ENCODE measurements at places on chromosomes 1 and 21.

DNA sequence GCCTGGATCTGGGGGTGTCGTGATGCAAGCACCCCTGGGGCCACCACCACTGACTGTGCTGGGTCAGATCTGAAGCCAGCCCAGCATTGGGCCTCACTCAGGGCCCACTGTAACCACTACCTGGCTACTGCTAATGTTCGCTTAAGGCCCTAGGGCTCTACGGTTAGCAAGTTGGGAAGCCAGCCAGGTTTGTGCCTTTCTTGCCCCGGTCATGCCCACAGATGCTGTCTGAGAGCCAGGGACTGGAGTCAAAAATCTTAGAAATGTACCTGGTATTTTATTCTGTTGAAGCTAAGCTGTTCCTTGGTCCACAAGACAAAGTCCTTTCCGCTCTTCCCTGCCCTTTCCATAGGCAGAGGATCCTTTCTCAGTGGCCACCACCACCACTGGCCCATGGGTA is 15.2 kb upstream of the FCRL3 start:
- DNase-seq, result no peak

DNA sequence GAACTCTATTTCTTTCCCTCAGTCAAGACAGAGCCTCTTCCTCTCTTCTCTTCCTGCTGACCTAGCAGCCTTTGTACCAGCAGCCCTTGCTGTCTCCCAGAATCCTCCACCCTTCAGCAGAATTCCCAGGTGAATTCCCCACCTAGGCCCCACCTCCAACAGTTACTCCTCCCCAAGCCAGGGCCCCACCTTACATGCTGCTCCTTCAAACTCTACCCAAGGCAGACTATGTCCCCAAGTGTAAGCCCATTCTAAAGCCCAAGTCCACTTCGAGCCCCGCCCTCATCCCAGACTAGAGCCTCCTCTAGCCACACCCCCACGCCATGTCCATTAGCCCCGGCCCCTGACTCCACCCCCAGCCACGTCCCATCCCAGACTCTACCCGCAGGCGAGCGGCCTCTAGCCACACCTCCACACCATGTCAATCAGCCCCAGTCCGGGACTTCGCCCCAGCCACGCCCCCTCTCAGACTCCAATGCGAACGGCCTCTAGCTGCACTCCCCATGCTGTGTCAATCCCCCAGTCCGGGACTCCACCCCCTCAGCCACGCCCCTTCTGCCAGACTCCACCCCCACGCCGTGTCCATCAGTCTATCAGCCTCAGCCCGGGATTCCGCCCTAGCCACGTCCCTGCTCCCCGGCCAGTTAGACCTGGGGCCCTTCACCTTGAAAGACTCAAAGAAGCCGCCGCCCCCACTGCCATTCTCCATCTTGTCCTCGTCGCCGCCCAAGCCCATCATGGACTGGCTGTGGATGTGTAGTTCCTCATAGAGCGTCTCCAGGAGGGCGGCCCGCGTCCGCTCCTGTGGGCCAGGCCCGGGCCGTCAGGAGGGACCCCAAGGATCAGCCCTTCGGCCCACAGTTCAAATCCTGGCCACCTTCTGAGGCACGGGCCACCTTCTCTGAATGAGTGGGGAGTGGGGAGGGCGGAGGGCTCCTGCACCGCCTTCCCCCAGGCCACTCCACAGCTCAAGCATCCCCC is 61.3 kb downstream of the RAP1GAP start:
- DNase-seq, result no peak

DNA sequence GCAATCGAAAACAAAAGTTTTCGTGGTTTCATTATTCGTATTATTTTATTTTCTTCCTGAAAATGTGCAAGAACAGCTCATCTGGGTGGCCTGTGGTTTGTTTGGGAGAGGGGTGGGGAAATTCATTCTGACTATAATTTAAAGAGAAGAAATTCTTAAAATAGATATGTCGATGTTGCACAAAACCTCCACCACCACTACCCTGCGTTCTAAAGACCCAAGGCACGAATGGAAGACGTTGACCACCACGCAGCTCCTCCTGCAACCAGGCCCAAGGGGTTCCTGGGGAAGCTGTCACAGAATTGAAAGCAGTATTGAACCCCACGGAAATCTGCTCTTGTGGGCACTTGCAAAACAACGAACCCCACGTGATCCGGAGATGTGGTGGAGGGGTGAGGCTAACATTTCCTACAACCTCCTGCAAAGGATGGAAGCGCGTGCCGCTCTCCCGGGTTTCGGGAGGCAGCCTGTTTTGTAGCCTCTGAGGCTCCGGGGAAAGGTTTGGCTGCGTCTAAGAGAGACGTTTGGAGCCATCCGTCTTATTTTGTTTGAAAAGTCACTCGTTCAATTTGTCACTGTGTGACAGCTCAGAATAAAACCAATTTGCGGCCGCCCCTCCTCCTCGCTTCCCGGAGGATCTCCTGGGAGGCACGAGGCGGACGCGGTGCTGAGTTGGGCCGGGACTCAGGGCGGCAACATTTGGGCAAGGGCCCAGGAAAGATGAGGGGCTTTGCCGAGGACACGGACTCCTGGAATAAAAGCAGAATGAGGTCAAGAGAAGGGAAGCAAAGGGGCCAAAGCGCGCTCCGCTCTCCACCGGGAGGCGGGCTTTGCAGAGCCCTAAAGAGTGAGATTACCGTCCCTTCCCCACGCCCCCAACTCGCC is 810 bp upstream of the HLX start:
- no peak for DNase-seq

GRCh38 chr1:186104459-186104858 is 270.6 kb downstream of the TPR start:
- DNase-seq, result no peak

GRCh38 chr1:186454981-186455380 is 5.9 kb downstream of the PDC start:
- DNase-seq, result no peak

DNA sequence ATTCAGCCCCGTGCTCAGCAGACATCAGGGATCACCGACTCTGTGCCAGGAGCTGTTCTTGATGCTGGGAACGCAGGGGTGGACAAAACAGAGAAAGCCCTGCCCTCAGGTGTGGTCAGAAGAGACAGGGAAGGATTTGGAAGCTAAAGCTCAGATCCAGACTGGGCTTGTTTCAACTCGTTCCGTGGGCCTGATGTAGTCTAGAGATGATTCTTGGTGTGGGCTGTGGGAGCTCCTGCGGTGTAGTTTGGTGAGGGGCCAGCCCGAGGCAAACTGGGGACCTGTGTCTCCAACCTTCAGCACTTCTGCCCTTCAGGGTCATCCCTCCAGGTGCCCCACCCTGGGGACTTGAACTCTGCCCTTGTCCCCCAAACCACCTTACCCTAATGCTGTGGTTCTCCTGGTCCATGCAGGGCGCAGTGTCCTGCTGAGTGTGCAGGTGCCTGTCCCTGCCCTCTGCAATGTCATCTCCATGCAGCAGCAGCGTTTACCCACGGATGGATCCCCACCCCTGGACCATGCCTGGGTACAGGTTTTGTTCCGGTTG is 17.3 kb upstream of the ABCG1 start:
- DNase-seq, result no peak

DNA sequence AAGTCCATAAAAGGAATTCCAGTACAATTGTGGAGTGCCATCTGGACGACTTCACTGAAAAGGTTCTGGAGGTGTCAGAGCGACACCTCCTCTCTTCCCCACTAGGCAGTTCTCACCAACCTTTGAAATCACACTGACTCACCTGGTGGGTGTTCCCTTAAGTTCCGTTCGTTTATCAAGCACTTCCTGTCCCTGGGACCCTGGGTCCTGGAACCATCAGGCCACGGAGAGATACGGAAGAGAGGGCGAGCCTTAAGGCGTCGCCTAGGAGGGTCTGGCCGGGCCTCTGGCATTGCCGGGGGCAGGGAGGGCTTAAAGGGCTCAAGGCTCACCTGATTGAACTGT is 317 bp downstream of the SPAG17 start:
- no peak for DNase-seq

GRCh38 chr1:12712929-12713328 is 3.0 kb upstream of the AADACL3 start:
- no peak for DNase-seq

DNA sequence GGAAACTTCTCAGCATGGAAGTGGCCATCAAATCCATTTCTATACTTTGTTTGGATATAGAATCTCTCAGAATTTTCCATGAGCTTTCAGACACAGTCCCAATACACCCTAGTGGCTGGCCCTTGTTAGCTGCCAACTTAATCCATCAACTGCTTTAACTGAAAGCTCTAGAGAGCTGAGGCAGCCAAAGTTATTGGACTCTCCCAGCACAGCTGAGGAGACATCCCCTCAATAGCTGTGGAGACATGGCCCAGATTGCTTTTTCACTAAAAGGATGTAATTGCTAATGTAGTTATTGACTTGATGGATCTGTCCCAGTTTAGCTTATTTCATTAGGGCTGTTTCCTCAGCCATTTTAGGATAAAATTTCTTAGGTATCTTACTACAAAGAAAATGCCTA is 94.8 kb upstream of the PRMT6 start:
- peak; percentile 26 for DNase-seq

- DNase-seq, result peak; percentile 88
These were observed 67.8 kb upstream of the FGGY start for GRCh38 chr1:59229138-59229537.

DNA sequence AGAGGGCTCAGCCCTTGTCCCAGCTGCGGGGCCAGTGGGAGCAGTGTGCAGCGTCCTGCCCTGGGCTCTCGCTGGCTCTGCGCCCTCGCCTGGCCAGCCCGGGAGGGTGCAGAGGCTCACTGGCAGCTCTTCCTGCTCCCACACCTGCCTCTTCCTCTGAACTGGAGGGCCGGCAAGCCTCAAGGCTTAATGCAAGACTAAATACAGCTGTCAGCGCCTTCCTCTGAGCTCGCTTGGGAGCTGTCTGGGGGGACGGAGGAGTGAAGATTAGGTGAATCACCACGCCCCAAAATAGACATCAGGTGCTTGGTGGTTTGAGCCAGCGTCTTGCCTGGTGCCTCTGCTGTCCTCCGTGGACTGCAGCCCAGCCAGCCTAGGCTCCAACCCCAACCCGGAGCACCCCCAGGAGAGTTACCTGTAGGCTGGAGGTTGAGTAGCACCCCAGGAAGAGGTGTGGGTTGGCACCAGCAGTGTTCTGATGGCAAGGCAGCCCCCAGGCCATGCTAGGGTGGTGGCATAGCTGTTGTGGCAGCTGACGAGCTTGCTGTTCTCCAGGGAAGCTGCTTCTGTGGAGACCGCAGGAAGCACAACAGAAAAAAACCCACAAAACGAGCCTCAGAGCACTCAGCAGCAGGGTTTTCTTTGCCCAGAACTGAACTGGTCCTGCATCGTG is 36.9 kb downstream of the UMODL1 start:
- no peak for DNase-seq

GRCh38 chr1:245260110-245260882 is 105.5 kb downstream of the KIF26B start:
- DNase-seq, result no peak

DNA sequence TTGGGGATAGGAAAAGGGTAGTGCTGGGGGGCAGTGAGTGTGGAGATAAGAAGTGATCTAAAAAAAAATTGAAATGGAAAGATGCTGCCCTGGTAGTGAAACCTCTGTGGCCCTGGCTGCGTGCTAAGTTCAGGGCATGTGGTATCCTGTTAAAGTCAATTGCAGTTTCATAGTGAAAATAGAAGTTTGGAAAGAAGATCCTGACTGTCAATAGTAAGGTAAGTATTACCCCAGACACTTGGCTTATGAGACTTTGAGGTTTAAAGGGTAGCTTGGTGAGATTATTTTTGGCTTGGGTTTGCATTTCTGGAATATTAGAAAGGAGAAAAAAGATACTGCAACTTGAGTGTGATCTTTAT is 6.8 kb downstream of the ARID1A start:
- no peak for DNase-seq

DNA sequence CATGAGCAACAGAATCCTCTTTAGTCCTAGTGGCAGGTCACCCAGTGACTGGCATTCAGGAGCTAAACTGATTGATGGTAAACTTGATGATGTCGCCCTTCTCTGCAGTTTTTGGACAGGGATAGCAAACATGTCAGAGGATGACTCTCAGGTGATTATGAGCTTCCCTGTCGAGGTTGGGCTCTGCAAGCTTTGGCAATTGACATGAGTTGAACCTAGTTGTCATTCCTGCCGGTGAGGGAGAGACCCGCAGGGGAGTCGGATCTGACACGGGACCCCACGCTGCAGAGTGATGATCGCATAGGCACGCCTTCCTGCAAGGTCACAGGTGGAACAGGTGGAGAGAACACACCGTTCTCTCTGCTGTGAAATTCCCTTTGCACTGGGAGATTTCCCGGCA is 438.0 kb upstream of the VAMP3 start:
- DNase-seq, result no peak

DNA sequence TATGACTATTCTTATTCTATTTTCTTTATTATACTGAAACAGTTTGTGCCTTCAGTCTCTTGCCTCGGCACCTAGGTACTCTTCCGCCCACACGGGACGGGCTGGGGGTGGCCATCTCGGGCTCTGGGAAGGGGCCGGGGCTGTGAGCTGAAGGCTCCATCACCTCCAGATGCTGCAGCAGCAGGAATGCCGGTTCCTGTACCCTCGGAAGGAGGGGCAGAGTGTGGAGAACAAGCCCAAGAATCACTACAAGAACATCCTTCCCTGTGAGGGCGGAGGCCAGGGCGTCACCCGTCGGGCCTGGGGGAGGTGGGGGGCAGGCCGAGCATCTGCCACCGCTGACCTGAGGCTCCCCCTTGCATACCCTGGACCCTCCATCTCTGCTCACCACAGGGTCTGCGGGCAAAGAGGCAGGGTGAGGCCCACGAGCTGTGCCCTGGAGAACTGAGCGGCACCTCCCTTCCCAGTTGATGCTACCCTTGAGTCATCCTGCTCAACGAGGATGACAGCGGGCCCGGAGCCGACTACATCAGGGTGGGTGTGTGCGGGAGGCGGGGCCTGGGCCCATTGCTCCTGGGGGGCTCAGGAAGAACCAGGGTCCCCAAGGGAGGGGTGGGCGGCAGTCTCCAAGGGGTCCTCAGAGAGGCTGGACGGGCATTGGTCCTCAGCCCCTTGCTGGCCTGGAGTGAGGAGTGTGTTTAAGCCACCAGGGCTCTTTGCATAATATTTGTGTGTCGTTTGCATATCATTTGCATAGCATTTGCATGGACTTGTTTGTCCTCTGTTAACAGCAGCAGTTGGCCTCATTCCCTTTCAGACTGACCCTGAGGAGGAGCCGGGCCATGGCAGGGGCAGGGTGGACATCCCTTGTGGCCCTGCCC is 7.5 kb downstream of the RNF223 start:
- no peak for DNase-seq

GRCh38 chr1:226645279-226645976 is 93.7 kb downstream of the ITPKB start:
- DNase-seq, result no peak

DNA sequence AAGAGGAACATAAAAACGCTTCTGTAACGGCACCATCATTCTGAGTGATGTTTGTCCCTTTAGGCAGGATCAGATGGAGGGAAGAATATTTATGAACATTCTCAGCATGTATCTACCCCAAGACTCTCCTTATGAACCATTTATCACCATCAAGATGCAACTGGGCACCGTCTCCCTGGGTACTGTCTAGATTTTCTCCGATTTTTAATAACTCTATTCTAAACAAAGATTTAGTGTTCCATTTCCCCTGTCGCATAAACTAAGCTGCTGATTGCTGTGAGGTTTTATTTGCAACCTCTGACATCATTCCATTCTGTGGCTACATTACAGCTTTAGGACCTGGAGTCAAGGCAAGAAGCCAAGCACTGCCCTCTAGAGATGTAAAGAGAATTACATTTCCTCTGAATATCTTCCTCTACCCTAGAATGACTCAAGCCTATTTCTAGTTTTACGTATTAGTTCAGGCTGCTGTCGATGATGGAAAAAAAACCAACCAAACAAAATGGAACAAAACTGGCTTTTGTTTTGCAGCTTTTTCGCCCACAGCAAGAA is 130.1 kb upstream of the MAP1LC3C start:
- peak; percentile 48 for DNase-seq

- DNase-seq, result no peak
These were observed 436.6 kb upstream of the C1orf87 start for GRCh38 chr1:60510162-60510561.

All from NCI-H446 treated with DMSO at 0.1 percent for 48 hours (cell line).